BE2C (cell line): ENCODE measurements at places on chromosomes 2 and 18.

DNA sequence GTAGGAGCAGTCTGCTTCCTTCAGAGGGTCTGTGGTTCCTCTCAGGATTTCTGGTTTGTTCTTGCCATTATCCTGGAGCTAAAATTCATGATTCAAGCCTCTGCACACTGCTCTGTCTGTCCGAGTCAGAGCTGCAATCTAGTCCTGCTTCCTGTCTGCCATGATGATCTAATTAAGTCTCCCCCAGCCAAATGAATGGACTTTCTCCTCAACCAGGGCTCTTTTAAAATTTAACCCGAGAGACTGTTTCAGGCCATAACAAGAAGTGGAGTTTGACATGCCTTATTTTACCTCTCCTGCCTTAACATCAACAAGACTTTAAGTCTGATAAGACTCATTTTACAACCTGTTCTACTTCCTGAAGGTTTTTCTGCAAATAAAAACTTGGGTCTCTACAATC, 1009.6 kb upstream of the DDX18 start:
- no peak for DNase-seq

- no peak for DNase-seq
These were observed 18.2 kb downstream of the ACSL3 start for GRCh38 chr2:222878877-222879603.

- DNase-seq, result no peak
These were observed 673.0 kb downstream of the ARHGAP15 start for GRCh38 chr2:143802242-143802641.

- DNase-seq, result no peak
These were observed 54.7 kb downstream of the KCTD18 start for GRCh38 chr2:200454927-200455801.

DNA sequence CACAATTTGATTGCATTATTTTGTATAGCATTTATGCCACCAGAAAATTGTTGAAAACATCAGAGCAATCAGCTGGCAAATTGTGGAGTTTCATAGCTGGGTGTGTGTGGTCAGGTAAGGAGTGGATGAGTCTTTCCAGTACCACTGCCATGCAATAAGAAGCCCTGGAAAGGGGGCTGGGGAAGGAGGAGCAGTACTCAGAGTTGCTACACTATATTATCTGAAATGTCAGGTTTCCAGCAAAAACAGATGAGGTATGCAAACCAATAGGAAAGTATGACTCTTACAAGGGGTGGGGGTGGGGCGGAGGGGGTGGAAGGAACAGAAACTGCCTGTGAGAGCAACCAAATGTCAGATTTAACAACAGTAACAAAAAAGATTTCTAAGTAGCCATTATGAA, 112.2 kb downstream of the SOS1 start:
- DNase-seq, result no peak

GRCh38 chr2:193518041-193518817, 1323.5 kb upstream of the TMEFF2 start:
- DNase-seq, result no peak

DNA sequence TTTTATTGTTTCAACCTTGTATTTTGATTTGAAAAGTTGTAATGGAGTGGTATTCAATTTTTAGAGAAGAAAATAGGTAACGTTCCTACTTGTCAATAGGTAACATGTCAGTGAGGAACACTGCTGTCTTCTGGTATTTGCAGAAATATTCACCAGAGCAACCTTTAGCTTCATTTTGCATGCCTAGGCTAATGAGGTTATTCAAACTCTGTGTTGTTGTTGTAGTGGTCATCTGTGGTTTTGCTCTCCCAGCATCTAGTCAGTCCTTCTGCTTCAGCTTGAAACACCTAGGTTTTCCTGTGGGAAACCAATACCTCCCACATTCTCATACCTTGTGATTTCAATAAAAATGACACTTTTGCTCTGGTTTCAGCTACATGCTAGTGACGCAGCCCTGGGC, 98.4 kb downstream of the LYPD6 start:
- DNase-seq, result no peak

DNA sequence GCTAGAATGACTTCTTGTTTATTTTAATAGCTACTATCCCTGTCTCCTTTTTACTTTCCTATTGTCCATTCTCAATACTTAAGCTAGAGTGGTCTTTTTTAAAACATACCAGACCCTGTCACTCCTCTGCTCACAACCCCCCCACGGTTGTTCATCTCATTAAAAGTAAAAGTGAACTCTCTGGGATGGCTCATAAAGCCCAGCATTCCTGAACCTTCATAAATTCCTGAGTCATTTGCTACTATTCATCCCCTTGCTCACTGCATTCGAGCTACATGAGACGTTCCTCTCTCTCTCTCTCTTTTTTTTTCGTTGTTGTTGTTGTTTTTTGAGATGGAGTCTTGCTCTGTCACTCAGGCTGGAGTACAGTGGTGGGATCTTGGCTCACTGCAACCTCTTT, 148.7 kb upstream of the DSEL start:
- no peak for DNase-seq

DNA sequence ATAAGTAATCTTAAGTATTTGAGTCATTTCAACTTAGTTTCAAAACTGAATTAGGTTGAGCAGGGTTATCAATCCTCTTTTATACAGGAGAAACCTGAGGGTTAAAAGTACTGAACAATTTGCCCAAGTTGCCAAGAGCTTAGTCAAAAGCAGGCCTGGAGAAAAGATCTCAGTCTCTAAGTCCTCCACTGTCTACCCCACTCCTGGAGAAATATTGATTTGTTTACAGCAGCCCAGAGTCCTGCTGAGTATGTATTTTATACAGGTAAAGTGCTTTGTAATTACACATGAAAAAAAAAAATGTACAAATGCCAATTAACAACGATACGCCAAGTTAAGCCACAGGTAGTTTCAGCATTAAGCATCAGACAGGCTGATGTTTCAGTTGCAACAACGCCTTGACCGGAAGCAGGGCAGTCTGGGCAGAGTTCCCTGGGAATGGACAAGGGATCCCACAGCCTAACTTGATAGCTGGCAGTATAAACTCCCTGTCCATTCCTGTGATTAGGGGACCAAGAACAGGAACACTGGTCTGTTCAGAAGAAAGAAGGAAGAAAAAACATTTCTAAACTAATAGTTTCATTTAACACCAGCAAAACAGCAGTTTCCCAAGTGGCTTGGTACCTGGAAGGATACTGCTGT, 132.9 kb downstream of the MYO5B start:
- DNase-seq, result no peak

DNA sequence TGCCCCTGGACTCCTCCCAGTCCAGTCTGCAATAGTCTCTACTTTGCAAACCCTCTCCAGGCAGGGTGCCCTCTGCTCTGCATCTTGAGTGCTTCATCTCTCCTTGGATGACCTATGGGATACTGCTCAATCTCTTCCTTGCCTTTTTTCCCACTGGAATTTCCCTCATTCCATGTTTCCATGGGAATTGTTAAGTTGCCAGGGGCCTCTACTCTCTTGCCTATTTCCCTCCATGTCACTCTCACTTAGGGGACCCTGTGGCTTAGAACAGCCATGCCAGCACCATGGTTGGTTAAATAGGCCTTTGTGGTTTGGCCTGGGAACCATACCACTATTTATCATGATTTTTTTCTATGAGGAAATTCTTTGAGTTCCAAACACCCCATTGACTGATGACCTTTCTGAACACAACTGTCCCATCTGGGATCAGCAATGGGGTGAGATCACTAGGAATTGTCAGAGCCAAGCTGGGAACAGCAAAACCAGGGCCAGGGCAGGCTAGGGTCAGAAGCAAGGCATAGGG, 91.4 kb upstream of the RBMS1 start:
- DNase-seq, result no peak

DNA sequence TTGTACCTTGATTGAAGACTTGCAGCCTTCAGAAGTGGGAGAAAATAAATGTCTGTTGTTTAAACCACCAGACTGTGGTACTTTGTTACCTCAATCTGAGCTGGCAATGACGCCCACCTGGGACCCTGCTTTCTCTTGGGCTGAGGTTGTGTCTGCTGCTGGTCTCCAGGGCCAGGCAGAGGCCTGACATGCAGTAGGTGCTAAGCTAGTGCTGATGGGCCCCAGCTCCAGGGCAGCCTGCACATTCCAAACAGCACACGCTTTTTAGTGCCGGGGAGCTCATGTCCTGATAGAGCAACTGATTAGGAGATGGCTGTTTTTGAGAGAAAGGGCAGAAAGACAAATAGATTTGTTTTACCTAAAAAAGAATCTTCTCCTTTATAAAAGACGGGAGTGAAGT, 664.0 kb upstream of the HS6ST1 start:
- no peak for DNase-seq

DNA sequence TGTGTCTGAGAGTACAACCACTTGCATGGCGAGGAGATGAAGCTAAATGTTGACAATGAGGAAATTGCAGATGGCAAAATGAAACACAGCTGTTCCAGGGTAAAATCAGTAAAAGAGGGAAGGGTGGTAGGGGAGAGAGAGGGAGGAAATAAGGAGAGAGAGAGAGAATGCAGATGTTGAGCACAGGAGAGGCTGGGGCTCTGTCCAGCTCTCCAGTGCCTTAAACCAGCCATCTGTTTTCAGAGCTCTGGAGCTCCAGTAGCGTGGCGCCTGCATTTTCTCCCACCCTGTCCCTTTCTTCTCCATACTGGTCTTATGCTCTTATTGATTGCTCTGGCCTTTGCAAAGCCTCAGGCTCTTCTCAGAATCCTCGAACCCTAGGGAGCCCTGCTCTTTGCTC, 52.7 kb upstream of the BOD1L2 start:
- DNase-seq, result peak; percentile 25

GRCh38 chr2:186199029-186199428, 287.0 kb upstream of the ZC3H15 start:
- no peak for DNase-seq

GRCh38 chr2:86305915-86306254, 31.5 kb downstream of the REEP1 start:
- DNase-seq, result no peak

DNA sequence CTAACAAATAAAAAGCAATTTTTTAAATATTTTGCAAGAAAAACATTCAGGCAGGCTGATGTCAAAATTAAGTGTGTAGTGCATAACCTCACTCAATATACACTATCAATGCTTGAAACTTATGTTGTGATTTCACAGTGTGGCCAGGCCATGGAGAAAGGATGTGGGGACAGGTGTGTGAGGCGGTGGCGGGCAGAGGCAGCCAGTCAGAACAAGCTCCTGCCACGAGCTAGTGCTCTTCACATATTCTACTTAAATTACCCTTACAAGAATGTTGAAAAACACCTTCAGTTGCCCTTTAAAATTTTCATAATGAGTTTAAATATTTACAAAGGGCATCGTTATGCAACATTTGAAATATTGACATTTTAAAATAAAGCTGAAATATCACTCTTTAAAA, 43.2 kb downstream of the CYB5A start:
- DNase-seq, result no peak

- DNase-seq, result no peak
These were observed 413.8 kb downstream of the FBXO15 start for GRCh38 chr18:73733806-73734314.

GRCh38 chr2:99158599-99158998, 3.8 kb downstream of the LIPT1 start:
- no peak for DNase-seq

GRCh38 chr2:135585586-135585985, 54.3 kb downstream of the R3HDM1 start:
- no peak for DNase-seq

DNA sequence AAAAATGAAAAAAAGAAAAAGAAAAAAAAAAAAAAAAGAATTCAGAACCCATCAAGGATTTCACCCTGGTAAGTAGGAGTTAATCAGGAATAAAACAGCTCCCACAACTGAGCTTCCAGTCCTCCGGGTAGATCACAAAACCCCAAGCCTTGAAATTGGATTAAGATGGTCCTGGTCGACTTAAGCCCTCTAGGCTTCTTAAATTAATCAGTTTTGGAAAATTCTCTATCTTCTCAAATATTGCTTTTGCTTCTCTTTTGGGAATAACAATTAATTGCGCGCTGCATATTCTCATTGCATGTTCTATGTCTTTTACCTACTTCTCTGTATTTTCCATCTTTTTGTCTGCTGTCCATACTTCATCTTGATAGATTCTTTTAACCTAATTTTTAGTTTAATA, 348.0 kb upstream of the MEX3C start:
- DNase-seq, result no peak

GRCh38 chr2:175103191-175103590, 64.8 kb downstream of the ATF2 start:
- DNase-seq, result no peak

DNA sequence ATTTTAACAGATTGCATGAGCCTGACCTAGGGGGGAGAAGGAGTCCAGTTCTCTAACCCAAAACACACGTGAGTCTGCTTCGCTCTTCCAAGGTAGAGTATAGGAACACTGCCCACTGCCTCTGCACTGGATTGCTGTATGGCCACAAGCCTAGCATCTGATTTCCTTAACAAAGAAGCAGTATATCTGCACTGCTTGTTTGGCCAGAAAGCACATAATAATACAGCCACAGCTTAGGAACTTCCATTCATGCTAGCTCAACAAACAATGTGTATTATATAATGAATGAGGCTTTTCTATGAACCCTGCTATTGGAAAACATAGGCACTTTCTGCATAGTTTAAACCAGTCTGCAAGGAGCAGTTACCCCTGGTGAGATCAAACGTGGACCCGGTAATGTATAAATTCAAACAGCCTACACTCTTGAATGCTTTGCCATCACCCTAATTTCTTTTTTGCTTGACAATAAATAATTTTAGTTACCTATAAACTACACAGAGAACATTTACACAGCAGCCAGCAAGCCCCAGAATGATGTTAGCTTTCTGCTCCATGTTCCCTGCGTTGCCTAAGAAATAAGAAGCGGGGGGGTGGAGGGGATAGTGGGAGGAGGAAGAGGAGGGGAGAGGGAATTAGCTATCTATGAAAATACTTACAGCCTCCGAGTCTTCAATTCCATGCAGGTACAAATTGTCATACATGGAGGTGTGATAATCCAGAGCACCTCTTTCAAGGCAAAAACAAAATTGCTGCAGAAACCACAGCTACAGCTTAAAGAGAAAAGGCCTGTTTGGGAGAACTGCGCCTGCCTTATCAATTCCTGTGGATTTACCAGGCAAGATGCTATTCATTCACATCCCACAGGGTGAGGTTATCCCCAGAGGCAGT, 125.6 kb downstream of the CACNB4 start:
- no peak for DNase-seq

DNA sequence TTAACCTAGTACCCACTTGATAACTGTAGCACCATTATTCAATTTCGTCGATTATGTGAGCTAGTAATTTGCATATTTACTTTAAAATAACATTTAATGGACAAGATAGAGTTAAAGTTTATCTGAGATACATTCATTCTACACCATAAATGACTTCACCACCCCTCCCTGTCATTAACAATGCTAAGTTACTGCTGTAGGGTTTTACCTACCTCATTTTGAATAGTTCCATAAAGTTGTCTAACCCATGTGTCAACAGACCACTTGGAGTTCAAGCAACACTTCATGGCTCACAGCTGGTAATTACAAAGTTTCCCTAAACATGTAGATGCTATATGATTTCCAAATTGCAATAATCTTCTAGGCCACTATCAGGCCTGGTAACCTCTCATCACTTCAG, 127.4 kb upstream of the CYP26B1 start:
- DNase-seq, result no peak

- DNase-seq, result no peak
These were observed 942.2 kb downstream of the CNTNAP5 start for GRCh38 chr2:124967325-124967724.
